ENCODE measurements at places on chromosomes 12 and 14. TPM values are rescaled to one million over a fixed set of nuclear protein-coding genes. Genes with fewer than 3 reads are reported as not detected.

The MMP17 gene
- total RNA-seq, result 1.7 TPM

The SLCO1B1 gene
- total RNA-seq, result not detected

The KRT2 gene
- not detected for total RNA-seq

The C12orf54 gene
- total RNA-seq, result 0.52 TPM

The HOXC13 gene
- total RNA-seq, result not detected
